Coronary artery (tissue), 2 donors: ENCODE measurements at places on chromosomes 3 and 15.

DNA sequence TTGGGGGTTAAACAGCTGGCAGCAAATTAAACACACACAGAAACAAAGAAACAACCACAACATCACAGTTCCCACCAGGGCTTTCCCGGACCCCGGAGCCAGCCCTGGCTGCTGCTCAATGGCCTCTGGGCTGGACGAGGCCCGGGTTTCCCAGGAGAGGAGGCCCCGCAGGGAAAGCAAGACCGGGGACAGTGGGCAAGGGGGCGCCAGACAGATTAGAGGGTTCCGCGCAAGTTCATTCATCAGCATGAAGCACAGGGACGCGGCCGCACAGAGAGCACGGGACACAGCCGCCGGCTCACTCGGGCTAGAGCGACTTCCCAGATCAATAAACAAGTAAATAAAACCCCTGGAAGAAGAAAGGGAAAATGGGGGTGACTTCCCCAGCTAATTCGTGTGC lies 66.4 kb upstream of the RPL32 start:
- DNase-seq = no peak

DNA sequence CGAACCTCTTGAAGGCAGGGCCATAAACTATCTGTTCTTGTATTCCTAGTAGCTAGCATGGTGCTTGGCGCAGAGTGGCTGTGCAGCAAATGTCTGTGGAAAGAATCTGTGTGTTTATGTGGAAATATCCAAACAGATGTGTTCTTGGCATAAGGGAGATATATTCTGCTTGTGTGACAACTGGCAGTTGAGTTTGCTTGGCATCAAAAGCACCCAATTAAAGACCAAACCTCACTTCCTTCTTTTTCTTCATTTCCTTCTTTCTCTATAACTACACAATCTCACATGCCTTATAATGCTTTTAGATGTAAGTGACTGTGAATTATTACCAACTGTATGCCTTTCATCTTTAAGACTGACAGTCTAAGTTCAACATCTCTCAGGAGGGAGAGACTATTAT lies 296.5 kb downstream of the SLC9A9 start:
- DNase-seq = no peak

- no peak for DNase-seq
These were observed 4.7 kb downstream of the CDAN1 start for GRCh38 chr15:42732095-42732827.

- no peak for DNase-seq
These were observed 132.9 kb upstream of the SLC6A11 start for GRCh38 chr3:10683106-10683505.
